ENCODE measurements at places on chromosomes 5 and 9.

DNA sequence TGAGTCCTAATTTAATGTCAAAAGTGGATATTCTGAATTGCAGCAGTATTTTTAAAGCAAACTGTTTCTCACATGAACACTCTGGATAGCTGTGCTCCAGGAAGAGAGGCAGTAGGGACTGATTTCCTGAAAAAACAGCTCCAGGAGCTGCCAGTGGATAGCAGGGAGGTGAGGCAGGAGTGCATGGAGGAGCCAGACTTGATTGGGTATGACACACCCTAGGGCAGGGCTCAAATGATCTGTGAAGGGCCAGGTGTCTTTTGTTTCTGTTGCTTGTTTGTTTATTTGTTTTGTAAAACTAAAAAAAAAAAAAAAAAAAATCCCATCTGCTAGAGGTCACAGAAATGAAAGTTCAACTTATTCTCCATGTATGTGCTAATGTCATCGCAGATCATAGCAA is 83.4 kb downstream of the ADRB2 start:
- DNase-seq: no peak

DNA sequence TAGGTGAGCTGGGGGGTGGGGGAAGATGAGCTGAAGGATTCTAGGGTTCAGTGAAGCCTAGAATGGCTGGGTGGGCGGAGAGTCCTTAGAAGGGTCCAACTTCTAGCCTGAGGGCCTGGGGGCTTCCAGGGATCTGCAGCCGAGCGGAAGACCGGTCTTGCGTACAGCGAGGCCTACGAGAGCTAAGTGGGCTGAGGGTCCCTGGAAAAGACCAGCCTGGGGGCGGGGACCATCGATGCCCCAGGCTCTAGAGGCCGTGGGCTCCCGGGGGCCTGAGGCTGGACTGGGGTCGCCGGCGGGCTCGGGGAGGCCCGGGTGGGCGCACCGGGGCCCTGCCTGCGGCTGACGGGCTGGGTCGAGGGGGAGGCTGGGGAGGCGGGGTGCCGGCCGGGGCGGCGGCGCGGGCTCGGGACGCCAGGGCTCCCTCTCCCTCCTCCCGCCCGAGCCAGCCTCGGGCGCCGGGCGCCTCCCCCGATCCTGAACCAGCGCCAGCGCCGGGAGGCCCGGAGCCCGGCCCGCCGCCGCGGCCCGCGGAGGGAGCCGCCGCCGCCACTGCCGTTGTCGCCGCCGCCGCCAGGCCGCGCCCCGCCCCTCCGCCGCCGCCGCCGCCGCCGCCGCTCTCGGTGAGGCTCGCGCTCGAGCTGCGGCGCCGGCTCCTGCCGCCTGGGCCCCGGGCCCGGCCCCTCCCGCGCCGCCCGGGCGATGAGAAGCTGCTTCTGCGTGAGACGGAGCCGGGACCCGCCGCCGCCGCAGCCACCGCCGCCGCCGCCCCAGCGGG is at the start of gene MVB12B:
Gene MVB12B, plus strand, starts transcription at position 602 of the 778 bp plus-strand sequence. Its CDS starts 101 bp downstream, at position 703.
- peak; percentile 90 for DNase-seq

GRCh38 chr5:41817625-41818301 is 52.5 kb downstream of the OXCT1 start:
- DNase-seq: no peak

DNA sequence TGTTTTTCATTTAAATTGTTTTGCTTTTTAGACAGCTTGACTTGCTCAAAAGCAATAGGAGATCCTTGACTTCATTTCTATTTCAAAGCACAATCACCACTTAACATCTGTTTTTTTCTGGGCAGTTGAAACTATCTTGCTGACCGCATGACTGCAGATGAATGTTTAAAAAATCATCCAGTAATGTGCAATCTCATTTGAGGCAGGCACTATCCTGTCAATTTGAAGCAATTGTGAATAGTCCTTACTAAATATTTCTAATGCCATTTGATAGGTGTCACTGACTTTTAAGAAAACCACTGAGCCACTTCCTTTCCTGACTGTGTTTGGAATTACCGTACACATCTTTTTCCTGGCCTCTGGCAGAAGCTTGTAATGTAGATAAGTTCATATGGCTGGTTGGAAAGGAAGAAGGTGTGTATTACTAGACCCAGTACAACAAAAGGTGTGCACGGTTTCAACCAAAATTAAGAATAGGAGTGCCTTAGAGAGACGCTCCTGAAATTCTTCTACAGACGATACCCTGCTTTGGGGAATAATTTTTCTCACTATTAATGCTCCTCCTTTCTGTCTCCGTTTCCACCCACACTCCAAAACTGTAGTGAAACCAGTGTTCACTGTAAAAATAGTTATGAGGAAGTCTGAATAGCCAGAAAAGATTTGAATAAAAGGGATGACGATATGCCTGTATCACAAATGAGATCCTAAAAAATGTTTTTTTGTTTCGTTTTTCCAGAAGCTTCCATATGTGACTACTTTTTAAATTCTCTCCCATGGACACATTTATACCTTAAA is 136.7 kb upstream of the MOCS2 start:
- peak; percentile 74 for DNase-seq

GRCh38 chr5:179153341-179153901 is 93.2 kb downstream of the ZNF354C start:
- no peak for DNase-seq

DNA sequence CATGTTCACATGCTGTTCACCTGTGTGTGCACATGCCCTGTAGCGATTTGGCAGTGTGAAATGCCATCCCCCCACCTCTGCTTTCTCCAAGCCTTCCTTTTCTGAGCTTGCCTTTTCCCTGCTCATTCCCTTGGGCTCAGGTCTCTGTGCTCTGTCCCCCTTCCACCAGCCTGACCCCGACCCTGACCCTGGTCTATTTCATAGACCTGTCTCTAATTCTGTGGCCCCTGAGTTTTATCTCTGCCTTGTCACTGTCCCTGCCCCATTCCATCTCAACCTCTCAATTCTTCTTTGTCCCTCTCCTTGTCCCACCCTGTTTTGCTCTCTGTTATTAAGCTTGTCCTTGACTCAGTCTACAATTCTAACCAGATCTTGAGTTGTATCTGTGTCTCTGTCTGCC is 735 bp downstream of the ARAP3 start:
- DNase-seq: no peak

DNA sequence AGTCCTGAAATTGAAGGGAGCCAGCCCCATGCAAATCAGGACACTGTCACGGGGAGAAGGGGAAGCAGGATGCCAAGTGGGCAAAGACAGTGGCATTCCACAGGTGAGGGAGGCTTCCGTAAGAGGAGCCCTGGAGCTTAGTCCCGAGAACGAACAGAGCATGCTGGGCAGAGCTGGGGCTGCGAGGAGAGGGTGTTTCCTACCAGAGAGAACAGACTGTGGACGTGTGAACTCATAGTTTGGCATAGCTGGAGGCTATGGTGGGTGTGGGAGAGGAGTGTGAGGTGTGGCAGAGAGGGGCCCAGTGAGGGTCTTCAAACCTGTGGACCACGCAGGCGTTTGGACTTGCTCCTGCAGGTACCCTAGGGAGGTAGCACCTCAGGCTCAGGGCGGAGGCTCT is 102.8 kb upstream of the SMIM23 start:
- no peak for DNase-seq

GRCh38 chr5:82480331-82480730 is 202.2 kb upstream of the RPS23 start:
- DNase-seq: peak; percentile 21

GRCh38 chr5:41747708-41748107 is 122.5 kb downstream of the OXCT1 start:
- DNase-seq: no peak

DNA sequence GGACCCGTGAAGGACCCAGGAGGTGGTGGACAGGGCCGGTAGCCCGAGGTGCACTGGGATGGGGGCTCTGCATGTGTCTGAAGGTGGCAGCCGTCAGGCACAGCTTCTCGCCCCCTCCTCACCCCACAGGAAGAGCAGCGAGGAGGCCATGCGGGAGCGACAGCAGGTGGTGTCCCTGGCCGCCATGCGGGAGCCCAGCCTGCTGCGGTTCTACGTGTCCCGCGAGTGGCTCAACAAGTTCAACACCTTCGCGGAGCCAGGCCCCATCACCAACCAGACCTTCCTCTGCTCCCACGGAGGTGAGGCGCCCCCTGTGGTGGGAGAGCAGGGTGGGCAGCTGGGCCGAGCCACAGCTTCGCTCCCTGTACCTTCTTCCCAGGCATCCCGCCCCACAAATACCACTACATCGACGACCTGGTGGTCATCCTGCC is 39.9 kb downstream of the USP20 start:
- DNase-seq: no peak

DNA sequence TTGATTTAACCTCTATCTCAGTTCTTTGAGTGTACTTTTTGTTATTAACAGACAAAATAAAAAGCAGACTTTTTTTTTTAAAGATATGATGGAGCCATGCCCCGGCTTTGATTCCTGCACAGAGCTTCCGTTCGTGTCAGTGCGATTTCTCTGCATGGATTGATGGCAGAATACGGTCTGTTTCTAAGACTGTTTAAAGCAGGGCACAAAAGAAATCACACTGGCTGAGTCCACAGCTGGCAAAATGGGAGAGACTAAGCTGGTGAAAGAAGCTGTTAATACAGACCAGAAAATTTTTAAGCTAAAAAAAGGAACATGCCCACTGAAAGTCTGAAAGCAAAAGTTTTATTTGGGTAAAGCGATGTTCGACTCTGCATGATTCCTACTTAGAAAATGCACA is 501.4 kb upstream of the WWC1 start:
- no peak for DNase-seq

DNA sequence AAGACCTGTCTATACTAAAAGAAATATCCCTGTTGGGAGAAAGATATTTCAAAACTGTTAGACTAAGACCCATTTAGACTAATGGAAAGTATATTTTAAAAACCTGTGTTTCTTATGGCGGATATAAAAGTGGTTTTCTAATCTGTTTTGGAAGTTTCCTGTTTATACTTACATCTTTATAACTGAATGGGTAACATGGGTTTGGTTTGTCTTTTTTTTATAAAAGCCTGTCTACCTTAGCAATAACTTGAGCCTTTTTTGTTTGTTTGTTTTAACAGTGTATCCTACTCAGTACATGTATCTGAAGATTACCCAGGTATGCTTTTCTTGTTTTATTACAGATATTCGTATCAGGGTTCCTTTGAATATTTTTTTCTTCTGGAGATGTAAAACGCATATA is 83.4 kb downstream of the PARP8 start:
- no peak for DNase-seq

DNA sequence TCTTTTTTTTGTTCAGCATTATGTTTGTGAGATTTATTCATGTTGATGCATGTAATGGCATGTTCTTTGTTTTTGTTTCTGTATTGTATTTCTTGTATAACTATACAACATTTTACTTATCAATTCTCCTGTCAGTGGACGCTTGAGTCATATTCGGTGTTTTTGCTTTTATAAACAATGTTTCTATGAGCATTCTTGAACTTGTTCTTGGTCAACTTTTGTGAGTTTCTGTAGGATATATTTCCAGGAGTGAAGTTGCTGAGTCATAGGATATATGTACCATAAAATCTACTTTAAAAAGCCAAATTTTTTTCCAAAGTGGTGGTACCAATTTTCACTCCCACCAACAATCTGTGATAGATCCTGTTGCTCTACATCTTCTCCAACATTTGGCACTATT is 104.8 kb downstream of the VCAN start:
- no peak for DNase-seq

DNA sequence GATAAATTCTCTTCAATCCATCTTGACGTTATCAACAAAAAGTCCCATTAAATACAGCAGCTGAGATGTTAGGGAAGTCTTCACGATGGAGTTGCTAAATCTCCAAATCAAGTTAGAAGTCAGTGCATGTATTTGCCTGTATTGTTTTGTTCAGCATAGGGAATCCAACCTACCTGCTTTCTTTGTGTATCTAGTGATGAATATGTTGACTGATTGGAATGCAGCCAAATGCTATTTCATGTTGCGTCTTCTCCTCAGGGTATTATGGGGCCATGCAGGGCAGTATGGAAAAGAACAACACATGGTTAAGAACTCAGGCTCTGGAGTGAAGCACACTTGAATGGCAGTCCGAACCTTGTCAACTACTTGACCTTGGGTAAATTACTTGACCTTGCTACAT is 529.5 kb upstream of the ZNF462 start:
- DNase-seq: no peak

DNA sequence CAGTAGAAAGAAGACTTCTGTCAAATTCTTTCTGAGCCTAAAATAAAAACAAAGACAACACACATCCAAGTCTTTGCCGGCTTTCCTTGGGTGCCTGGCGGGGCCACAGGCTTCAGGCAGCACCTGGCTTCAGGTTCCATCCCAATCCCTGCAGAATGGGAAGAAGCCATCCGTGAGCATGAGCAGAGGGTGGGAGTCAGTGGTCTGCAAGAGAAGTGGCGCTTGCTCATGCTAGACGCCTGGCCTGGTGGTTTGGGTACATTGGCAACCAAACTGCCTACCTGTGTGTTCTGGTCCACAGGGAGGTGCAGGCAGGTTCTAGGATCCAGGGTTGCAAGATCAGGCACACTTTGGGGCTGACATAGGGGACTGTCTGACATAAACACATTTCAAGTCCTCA is 47.6 kb upstream of the RETREG1 start:
- DNase-seq: no peak

- DNase-seq: no peak
These were observed 23.1 kb upstream of the RNF38 start for GRCh38 chr9:36423206-36423605.

DNA sequence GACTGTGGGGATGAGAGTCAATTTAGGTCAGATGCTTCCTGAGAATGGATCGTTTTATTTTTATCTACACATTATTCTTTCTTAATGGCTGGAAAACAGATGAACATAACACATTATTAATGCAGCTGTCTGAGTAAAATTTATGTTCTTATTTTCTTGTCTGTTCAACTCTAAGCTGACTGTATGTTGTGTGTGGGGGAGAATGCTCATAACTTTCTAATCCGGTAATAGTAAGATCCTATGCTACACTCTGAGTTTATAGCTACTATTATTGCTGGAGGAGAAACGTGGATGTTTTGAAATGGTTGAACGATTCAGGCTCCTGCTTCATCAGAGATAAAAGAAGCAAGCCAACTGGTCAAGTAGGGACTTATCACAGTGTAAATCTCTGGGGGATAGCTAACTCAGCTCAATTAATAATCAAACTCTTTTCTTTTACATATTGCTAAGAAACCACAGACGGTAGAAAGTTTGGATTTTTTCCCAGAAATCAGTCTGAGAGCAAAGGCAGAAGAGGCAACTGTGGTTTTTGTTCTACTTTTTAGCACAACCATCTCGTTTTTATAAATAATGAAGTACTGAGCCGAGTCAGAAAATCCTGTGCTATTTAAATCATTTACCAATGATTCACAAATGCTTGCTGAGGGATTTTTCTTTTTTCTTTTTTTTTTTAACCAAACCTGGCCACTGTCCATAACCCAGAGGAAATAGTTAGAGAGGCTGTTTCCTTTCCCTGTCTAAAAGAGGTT is 265.0 kb upstream of the FAM174A start:
- no peak for DNase-seq

- no peak for DNase-seq
These were observed 27.2 kb upstream of the MED10 start for GRCh38 chr5:6405591-6405990.

- DNase-seq: no peak
These were observed 1622.5 kb downstream of the MAT2B start for GRCh38 chr5:165127941-165128340.

- no peak for DNase-seq
These were observed 190.5 kb downstream of the SEC61B start for GRCh38 chr9:99412606-99413005.
